ENCODE measurements at places on chromosomes 5 and 9.

GRCh38 chr9:124218438-124218982, 39.2 kb upstream of the NEK6 start:
- no peak for DNase-seq

DNA sequence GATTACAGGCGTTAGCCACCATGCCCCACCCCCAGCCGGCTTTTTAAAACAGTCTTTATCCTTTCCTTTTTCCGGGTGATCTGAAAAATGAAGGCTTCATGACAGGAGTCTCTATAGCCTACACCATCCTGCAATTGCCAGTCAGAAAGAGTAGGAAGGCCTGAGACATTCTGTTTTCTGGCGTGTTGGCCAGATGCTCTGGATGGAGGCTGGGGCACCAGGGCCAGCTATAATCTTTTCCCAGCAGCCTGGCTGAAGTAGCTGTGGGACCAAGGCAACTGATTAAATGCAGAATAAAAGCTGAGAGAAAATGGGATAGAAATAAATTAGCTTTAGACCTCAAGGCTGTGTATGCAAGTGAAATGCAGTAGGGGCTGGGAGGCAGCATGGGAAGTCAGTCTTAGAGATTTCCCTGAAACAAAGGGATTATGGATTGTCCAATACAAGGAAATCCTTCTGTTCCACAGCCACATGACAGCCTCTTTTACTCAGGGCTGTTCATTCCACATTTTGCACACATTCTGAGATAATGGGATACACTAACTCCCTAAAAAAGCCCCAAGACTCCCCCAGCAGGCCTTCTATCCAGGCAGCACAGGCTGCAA, 116.0 kb upstream of the LRRTM2 start:
- no peak for DNase-seq

GRCh38 chr5:88952996-88953643, 70.1 kb upstream of the MEF2C start:
- no peak for DNase-seq

DNA sequence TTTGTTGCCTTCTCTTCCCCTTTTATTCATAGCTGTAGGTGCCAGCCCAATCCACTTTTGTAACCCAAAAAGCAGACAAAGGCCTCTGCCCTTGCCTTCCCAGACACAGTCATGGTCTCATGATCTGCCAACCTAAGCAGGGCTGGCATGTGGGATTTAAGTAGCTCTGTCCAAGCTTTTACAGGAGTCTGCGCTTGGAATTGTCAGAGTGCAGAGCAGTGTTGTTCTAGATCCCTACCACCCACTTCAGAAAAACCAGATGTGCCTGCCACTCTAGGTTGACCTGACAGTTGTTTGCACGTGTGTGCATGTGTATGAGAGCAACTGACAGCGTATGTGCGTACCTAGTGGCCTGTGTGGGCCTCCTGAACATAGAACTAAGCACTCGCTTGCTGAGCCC, 87.8 kb upstream of the SPRY4 start:
- no peak for DNase-seq

DNA sequence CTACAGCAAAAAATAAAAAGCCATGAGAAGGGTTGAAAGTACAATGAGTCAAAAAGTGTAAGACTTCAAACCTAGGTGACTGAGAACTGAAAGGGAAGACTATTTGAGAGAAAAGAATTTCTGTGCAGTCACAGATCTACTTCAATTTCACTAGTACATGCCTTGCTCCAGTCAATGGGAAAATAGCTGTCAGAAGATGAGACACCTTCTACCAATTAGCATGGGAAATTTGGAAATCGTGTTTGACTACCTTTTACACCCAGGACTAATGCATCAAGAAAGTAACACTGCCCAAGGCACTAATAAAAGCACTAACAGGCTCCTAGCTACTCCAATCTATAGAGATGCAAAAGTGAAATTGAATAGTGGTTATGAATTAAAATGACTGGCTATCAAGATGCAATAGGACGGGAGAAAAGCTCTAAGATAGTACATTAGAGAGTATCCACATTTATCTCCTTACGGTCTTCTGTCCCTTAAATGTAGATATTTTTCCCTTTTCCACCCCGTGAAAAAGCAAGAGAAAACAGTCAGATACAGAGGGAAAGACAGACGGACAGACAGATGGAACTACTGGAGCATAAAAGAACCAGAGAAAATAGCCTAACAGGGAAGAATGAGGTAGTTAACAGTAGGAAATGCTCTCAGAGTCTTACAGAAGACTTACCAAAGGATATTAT, 15.2 kb downstream of the ERP44 start:
- DNase-seq: no peak

DNA sequence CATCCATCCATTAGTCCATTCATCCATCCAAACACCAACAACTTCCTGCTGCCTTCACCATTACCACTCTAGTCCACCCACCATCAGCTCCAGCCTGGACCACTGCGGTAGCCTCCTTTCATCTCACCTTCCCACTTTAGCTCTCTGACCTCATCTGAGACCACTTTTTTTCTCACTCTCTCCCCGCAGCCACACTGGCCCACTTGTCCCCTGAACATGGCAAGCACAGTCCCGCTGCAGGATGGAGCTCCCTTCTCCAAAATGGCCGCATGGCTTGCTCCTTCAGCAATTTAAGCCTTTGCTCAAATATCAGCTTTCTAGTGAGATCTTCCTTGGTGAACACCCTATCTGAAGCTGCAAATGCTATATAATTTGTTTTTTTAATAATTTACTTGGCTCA, 11.1 kb downstream of the CSF1R start:
- no peak for DNase-seq

- DNase-seq: no peak
These were observed 572.9 kb upstream of the PTGER4 start for GRCh38 chr5:40106847-40107246.

- DNase-seq: no peak
These were observed 167.2 kb downstream of the C9orf152 start for GRCh38 chr9:110040788-110041187.

DNA sequence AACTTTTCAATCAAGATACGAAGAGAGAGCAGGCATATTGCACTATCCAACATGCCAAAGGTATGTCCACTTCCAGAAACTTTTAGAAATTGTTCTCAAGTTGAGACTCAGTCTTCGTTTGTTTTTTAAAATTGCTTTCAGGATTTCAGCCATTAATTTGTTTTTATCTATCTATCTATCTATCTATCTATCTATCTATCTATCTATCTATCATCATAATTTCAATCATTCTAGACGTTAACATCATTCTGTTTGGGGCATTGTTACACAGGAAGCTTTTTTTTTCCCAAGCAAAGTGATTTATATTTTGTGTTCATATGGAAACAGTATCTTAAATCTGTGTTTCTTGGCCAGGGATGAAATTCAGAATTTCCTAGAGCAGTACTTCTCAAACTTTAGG, 7.6 kb downstream of the ERAP2 start:
- no peak for DNase-seq

GRCh38 chr5:176888865-176889165, 10.3 kb downstream of the HK3 start:
- DNase-seq: no peak

- DNase-seq: no peak
These were observed 63.4 kb downstream of the BARX1 start for GRCh38 chr9:93891549-93892310.

DNA sequence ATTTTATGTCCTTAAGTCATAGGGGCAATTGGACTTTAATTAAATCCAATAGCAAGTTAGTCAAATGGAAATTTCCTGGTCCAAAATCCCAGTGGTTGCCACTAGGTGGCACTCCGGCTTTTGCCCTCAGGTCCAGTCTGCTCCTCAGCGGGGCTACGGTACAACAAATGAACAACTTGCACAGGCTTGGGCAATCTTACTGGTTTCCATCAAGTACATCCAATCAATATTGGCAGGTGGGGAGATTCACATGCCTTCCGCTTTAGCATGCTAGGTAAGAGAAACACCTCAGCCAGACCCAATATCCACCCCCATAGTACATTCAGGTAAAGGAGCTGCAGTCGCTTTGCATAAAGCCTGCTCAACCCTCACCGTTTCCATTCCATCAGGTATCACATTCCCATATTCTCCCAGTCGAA, 6.3 kb upstream of the MXD3 start:
- DNase-seq: peak; percentile 60

DNA sequence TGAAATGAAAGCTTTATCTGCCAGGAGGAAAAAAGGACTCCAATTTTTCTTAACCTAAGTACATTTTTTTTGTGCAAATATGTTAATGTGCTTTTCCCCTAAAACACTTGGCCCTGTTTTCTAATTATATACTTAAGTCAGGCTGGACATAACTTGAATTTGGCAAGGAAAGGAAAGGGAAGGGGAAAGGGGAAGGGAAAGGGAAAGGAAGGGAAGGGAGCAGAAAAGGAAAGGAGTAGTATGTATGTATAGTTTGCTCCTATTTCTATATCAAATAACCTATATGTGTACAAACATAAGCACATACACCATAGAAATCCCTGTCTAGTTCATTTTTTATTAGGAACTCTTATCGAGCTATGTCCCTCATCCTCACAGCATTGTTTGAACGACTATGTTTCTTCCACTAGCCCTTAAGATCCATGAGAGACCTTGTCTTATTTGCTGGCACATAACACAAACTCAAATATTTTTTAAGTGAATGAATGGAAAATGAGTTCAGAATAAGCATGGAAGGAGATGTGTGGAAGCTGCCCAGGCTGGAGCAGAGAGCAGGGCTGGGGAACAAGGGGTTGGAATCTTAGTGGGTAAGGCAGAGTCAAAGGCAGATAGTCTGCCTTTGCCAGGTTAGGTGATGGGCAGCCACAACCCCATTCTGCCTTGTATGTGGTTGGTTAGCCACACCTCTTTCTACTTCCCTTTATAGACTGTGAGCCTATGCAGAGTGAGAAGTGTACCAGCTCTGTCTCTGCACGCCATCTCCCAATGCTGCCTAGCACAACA, 70.0 kb downstream of the KLHL3 start:
- no peak for DNase-seq

DNA sequence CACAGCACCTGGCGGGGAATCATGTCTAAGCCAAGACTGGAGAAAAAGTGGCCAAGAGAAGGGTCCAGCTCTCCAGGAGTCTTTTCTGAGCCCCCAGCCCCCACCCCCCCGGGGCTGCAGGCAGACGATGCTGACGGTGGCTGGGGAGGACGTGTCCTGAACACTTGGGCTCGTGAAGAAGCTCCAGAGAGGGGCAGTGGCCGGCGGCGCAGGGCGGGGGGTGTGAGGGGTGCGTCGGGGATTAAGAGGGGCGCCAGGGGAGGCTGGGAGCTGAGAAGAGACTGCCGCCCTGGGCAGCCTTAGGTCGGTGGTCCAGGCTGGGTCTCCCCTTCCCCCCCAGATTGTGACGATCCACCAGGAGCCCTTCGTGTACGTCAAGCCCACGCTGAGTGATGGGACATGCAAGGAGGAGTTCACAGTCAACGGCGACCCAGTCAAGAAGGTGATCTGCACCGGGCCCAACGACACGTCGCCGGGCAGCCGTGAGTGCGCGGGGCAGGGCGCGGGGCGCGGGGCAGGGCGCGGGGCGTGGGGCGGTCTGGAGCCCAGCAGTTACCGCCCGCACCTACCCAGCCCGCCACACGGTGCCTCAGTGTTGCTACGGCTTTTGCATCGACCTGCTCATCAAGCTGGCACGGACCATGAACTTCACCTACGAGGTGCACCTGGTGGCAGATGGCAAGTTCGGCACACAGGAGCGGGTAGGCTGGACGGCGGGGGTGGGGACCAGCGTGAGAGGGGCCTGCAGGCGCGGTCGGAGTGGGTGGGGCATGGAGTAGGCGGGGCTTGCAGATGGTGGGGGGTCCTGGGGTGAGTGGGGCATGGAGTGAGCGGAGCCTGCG, 8.9 kb downstream of the LRRC26 start:
- no peak for DNase-seq

DNA sequence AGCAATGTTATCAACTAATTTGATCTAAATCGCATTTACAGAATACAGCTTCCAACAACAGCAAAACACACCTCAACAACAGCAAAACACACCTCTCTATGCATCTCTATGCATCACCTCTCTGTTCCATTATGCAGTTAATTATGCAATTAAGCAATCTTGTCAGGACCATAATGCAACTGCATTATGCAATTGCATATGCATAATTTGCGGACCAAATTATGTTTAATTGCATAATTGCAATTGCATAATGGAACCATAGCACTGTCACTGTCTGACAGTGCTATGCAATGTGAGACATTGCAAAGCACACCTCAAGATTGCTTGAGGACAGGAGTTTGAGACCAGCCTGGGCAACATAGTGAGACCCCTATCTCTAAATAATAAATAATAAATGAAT, 80.4 kb upstream of the PRSS3 start:
- no peak for DNase-seq

DNA sequence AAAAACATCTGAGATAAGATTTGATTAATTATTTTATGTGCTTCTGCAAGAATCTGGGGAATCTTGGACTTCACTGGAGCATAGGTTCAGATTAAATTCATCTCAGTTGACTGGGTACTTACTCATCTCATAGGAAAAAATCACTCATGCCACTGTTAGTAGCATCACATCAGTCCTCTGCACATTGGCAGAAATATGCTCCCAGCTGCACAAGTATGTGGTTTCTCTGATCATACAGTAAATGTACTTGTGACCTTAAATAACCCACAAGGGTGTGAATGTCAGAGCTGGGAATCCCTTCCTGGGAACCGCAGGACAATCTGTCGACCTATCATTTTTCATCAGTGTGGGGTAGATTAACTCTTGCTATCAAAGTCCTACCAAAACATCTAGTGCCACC, 203.7 kb upstream of the SLC24A2 start:
- DNase-seq: no peak

- no peak for DNase-seq
These were observed 50.9 kb downstream of the RXRA start for GRCh38 chr9:134377143-134377484.

DNA sequence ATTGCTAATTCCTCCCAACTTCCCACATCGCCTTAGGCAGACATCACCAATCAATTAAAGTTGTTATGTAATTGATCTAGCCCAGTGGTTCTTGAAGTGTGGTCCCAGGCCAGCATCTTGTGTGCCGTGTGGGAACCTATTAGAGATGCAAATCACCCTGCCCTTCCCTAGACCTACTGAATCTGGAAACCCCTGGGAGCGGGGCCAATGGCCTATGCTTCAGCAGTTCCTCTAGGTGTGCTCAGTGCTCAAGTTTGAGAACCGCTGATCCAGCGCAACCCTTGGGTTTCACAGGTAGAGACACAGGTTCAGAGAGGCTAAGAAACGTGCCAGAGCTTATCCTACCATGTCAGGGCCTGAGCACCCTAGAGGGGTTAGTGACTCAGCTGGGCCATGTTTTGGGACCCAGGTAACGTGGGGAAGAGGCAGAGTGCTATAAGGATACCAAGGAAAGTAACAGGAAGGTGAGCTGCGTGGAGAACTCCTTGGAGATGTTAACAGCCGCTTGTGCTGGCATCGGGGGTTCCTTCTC, 4.4 kb downstream of the SLC34A1 start:
- DNase-seq: no peak

Measured in stimulated activated CD8-positive, alpha-beta memory T cell treated with anti-CD3 and anti-CD28 coated beads, Interleukin-2, amount 100 ng/mL, for 1 hour (primary cell).